ENCODE measurements at places on chromosomes 2 and 18.

DNA sequence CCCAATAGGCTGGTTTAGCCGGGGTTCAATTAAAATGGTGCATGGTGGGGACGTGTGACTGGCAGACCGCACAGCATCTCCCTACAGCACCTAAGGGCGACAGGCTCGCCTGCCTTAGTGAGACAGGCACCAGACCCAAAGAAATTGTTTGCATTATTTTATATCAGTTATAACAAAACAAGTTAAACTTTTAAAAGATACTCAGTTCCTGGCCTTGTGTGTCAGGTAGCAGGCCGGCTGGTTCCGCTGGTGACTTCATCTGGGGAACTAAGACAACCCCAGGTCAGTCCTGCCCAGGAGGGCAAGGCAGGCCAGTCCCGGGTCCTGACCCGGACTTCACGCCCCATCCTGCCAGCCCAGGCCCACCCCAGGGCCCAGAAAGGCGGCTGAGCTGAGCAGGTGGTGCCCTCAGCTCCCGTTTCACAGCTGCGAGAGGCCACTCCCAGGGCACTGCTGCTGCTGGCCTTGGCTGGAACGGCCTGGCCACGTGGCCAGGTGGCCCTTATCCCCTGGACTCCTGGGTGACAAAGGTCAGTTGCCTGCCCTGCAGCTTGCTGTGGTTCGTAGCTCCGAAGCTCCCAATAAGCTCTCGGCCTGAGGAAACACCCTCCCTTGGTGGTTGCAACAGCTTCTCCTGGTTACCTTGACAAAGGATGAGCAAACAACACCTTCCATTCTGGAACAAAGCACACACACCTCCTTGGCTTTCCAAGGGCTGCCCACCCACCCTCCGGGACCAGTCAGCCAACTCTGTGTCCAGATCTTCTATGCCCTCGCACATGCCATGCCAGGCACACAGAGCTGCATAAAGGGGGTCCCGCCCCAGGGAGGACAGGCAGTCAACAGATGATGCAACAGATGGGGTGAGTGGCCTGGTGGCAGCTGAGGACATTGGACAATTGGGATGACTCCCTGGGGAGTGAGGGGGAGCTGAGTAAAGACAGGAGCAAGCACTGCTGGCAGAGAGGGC, 11.3 kb upstream of the AGXT start:
- H3K27me3 ChIP-seq, result peaks cover 5% of the 10 kb centered on the region
- H3K36me3 ChIP-seq, result no peaks in the 10 kb centered on the region
- DNase-seq, result no peak
- H3K27ac ChIP-seq, result no peak overlapping the region
- no peaks in the 10 kb centered on the region for H3K4me1 ChIP-seq

DNA sequence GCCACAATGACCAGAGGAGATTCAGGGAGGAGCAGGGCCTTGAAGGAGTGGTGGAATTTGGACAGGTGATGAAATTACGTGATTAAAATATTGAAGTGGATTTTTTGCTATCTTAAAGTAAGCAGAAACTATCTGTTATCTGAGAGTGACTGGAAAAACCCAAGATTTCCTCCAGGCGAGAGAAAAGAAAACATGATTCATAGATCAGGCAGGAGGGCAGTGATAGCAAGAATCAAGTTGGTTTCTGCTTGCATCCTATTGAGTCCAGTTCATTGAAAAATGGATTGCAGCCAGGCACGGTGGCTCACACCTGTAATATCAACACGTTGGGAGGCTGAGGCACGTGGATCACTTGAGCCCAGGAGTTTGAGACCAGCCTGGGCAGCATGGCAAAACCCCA, 127.8 kb downstream of the NXPH2 start:
- no peak overlapping the region for H3K27ac ChIP-seq
- H3K4me3 ChIP-seq, result no peak overlapping the region
- no peaks in the 10 kb centered on the region for H3K36me3 ChIP-seq
- DNase-seq, result no peak

DNA sequence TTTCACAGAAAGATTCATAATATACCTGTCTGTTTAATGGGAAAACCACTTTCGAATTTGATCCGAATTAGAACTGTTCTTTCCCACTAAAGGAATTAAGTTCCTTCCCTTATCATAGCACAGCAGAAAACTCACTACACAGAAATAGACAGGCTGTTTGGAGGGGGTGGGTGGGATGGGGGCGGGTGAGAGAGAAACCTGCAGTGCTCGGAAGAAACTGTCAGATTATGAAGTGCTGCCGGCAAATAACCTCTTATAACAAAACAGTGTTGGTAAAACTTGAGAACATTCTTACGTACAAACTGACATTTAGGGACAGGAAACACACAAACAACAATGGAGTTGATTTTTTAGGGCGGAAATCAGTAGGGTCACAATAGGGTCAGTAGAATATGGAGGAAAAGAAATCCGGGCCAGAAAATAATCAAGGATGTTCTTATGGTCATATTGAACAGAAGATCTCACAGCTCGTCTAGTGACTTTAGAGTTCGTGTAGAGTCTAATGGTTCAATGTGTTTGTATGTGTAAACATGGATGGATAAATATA, 756.0 kb upstream of the LRATD1 start:
- no peaks in the 10 kb centered on the region for H3K27me3 ChIP-seq
- H3K4me1 ChIP-seq, result no peaks in the 10 kb centered on the region
- no peak overlapping the region for H3K4me3 ChIP-seq
- DNase-seq, result no peak

DNA sequence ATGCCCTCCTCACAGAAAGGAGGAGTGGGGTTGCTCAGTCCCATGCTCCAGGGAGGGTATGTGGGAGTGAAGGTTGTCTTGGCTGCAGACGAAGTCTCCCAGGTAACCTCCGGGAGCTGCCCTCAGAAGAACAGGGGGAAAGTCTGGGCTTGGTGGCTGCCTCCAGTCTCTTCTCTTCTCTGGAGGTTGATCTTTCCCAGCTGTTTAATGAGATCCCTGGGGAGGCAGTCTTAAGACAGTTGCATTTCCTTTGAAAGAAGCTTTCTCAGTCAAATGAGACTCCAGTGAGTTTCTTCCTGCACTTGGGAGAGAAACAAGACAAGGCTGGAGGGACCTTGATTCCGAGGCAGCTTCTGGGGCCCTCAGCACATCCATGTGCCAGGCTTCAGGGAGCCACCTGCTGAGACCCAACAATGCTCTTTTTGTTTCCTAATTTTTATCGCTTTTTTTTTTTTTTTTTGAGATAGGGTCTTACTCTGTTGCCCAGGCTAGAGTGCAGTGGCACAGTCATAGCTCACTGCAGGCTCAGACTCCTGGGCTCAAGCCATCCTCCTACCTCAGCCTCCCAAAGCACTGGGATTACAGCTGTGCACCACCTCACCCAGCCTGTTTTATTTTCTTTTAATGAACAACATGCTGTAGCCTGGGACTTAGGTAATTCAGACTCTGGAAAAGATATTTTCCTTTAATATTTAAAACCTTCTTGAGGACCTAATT, 71.7 kb upstream of the TPO start:
- H3K36me3 ChIP-seq, result no peaks in the 10 kb centered on the region
- DNase-seq, result no peak

DNA sequence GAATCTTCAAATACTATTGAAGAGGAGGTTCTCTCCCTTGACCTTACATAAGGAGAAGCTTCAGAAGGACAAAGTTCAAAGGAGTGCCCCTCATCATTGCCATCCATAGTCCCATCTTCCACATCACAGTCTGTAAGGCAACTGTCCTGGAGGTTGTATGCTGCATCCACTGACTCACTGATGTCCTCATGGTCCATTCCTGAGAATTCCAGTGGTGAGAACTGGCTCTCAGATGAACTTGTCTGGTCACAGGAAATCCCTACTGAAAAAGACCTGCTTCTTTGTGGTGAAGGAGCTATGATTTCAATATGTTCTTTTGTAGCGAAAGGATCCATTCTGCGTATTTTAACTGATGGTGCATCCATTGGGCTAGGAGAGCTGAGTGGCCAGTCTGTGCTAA, 52.2 kb downstream of the EIF2AK3 start:
- peak overlapping the region; percentile 18 for H3K27ac ChIP-seq
- H3K36me3 ChIP-seq, result peaks cover 48% of the 10 kb centered on the region
- no peak overlapping the region for H3K4me3 ChIP-seq
- peaks cover 16% of the 10 kb centered on the region for H3K4me1 ChIP-seq

DNA sequence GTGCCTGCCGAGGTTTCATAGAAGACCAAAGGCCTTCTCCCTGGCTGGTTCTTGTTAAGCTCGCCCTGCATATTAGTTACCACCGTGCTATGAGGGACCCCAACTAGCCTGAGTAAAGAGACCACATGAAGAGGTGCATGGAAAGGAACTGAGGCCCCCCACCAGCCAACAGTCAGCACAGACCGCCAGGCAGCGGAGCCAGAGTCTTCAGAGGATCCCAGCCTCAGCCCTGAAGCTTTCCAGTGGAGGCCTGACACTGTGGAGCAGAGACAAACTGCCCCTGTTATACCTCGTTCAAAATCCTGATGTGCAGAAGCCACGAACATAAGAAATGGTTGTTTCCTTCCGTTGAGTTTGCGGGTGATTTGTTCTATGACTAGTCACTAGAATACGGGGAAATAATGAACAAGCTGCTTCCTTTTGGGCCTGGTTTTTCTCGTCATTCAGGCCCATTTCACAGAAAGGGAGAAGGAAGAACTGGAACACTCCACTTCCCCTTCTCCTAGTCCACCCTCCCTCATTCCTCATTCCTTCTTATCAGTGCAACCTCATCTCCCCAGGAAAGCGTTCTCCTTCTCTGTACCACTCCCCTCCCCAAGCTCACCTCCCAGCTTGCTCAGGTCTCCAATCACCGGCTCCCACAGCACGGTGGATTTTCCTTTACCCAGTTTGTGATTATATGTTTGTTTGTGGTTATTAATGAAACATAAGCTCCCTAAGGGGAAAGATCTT, 3.0 kb upstream of the GLI2 start:
- peaks cover 45% of the 10 kb centered on the region for H3K27me3 ChIP-seq
- no peak overlapping the region for H3K4me3 ChIP-seq
- no peak for DNase-seq
- H3K36me3 ChIP-seq, result no peaks in the 10 kb centered on the region
- no peak overlapping the region for H3K27ac ChIP-seq
- no peaks in the 10 kb centered on the region for H3K4me1 ChIP-seq

GRCh38 chr2:180040146-180040925, 33.2 kb upstream of the CWC22 start:
- H3K4me1 ChIP-seq, result no peaks in the 10 kb centered on the region
- peaks cover 2% of the 10 kb centered on the region for H3K36me3 ChIP-seq
- no peak overlapping the region for H3K4me3 ChIP-seq
- peaks cover 79% of the 10 kb centered on the region for H3K27me3 ChIP-seq

- no peak overlapping the region for H3K27ac ChIP-seq
- no peak overlapping the region for H3K4me3 ChIP-seq
- H3K4me1 ChIP-seq, result peaks cover 51% of the 10 kb centered on the region
Measured at GRCh38 chr2:161177969-161178368, 17.7 kb downstream of the TANK start.

GRCh38 chr2:86275384-86275799, 62.0 kb downstream of the REEP1 start:
- no peak overlapping the region for H3K4me3 ChIP-seq
- H3K4me1 ChIP-seq, result no peaks in the 10 kb centered on the region
- H3K27me3 ChIP-seq, result peaks cover 18% of the 10 kb centered on the region
- no peak for DNase-seq

DNA sequence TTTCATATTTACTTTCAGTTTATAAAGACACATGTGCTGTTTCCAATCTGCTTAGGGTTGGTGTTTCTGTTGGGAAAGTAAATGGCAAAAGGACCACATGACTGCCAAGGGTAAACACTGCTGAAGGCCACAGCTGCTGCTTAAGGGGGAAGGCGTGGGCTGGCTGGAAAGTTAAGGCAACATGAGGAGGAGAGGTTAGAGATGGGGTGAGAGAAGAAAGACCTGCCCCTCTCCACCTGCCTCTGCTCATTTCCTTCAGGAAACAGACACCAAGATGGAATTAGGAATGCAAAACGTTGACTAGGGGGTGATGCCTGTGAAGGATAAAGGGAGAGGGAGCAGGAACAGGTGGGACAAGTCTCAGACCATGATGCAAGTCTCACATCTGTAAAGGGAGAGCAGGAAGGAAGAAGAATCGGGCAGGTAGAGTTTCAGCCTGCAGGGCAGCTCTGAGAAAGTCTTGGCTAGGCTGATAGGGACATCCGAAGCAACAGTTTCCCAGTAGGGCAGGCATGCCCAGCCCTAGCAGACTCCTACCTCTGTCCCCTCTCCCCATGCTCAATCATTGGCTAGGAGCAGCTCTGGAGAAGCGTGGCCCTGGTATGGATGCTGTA, 86.0 kb downstream of the CDC42EP3 start:
- DNase-seq, result no peak
- peak overlapping the region; percentile 67 for H3K4me3 ChIP-seq
- peaks cover 4% of the 10 kb centered on the region for H3K36me3 ChIP-seq
- H3K4me1 ChIP-seq, result peaks cover 75% of the 10 kb centered on the region
- no peaks in the 10 kb centered on the region for H3K27me3 ChIP-seq

DNA sequence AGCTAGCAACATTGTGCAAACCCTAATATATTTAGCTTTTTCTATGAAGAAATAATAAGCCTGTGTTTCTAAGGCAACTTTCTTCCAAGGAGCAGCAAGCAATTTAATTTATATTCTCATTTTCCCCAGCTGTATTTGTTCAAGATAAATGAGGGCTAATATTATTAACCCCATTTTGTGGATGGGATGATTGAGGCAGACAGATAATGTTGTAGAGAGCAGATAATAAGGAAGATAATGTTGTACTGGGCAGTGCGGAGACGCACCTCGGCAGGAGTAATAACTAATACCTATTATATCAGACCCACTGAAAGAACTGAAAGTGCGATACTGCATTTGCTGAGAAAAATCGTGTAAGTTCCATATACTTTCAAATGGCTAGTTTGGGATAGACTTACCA, 344.1 kb upstream of the FANCL start:
- H3K27ac ChIP-seq, result no peak overlapping the region
- DNase-seq, result no peak
- H3K4me3 ChIP-seq, result no peak overlapping the region
- no peaks in the 10 kb centered on the region for H3K36me3 ChIP-seq
- H3K27me3 ChIP-seq, result no peaks in the 10 kb centered on the region

GRCh38 chr2:30275256-30275655, 43.9 kb downstream of the LBH start:
- H3K36me3 ChIP-seq, result no peaks in the 10 kb centered on the region
- no peak for DNase-seq
- no peak overlapping the region for H3K27ac ChIP-seq
- H3K4me3 ChIP-seq, result no peak overlapping the region

GRCh38 chr2:149744865-149745264, 157.3 kb upstream of the MMADHC start:
- H3K4me3 ChIP-seq, result no peak overlapping the region
- no peaks in the 10 kb centered on the region for H3K36me3 ChIP-seq
- H3K27ac ChIP-seq, result no peak overlapping the region
- DNase-seq, result no peak
- no peaks in the 10 kb centered on the region for H3K4me1 ChIP-seq

- no peaks in the 10 kb centered on the region for H3K36me3 ChIP-seq
- no peak overlapping the region for H3K4me3 ChIP-seq
- DNase-seq, result no peak
- peaks cover 36% of the 10 kb centered on the region for H3K27me3 ChIP-seq
Measured at GRCh38 chr18:36623681-36624190, 205.1 kb downstream of the TPGS2 start.
